ENCODE measurements at places on chromosomes 6 and 20. TPM values are rescaled to one million over a fixed set of nuclear protein-coding genes. Genes with fewer than 3 reads are reported as not detected.

- no peaks in the 10 kb centered on the region for H3K27me3 ChIP-seq
- H3K36me3 ChIP-seq: no peaks in the 10 kb centered on the region
- no peaks in the 10 kb centered on the region for H3K4me1 ChIP-seq
- H3K27ac ChIP-seq: no peak overlapping the region
These were observed 313.2 kb downstream of the NRN1 start for GRCh38 chr6:5693225-5694145.

DNA sequence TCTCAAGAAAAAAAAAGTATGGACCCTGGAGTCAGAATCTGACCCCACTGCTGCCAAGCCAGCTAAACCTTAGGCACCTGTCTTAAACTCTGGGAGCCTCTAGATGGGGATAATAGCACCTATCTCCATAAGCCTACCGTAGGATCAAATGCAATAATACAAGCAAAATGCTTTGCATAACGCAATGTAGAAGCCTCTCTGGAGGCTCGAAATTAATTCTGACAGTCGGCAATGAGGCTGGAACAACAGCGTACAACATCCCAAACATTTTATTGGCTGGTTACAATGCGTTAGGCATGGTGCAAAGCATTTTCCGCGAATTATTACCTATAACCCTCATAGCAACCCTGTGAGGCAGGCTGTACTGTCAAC, 521 bp downstream of the CDK5RAP1 start:
- DNase-seq: no peak
- no peaks in the 10 kb centered on the region for H3K27me3 ChIP-seq
- no peaks in the 10 kb centered on the region for H3K36me3 ChIP-seq

DNA sequence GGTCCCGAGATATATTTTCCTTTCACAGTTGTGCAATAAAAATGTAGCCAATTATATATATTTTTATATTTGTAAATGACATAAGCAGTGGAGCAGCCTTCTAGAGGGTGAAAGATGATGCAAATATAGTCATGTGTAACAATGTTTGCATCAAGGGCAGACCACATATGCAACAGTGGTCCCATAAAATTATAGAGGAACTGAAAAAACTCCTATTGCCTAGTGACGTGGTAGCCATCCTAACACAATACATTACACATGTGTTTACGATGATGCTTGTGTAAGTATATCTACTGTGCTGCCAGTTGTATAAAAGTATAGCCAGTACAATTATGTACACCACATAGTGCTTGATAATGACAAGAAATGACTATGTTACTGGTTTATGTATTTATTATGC, 162.8 kb downstream of the ZFAND3 start:
- no peak overlapping the region for H3K27ac ChIP-seq
- H3K4me1 ChIP-seq: peaks cover 26% of the 10 kb centered on the region
- no peaks in the 10 kb centered on the region for H3K27me3 ChIP-seq
- H3K36me3 ChIP-seq: no peaks in the 10 kb centered on the region
- no peak for DNase-seq
- no peak overlapping the region for H3K4me3 ChIP-seq

- H3K36me3 ChIP-seq: no peaks in the 10 kb centered on the region
- no peaks in the 10 kb centered on the region for H3K4me1 ChIP-seq
- H3K27ac ChIP-seq: no peak overlapping the region
- no peak for DNase-seq
These were observed 113.5 kb upstream of the PHACTR1 start for GRCh38 chr6:12602951-12603672.

GRCh38 chr20:20370094-20370575, 2.2 kb downstream of the INSM1 start:
- no peaks in the 10 kb centered on the region for H3K36me3 ChIP-seq
- no peak for DNase-seq
- H3K27ac ChIP-seq: no peak overlapping the region
- H3K4me3 ChIP-seq: no peak overlapping the region
- peaks cover 32% of the 10 kb centered on the region for H3K27me3 ChIP-seq

DNA sequence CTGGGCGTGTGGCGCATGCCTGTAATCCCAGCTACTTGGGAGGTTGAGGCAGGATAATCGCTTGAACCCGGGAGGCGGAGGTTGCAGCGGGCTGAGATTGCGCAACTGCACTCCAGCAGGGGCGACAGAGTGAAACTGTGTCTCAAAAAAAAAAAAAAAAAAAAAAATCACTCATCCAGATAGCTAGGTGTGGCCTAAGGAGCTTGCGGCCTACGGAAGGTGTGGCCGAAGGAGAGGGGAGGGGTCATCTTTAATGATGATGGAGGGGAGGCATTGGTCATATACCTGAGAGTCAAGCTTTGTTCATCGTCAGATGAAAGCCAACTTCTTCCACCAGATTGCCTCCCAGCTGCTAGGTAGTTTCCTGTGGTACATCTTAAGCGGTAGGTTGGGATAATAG, 801 bp upstream of the PPARD start:
- H3K4me3 ChIP-seq: no peak overlapping the region
- DNase-seq: no peak
- H3K4me1 ChIP-seq: peaks cover 8% of the 10 kb centered on the region
- H3K27me3 ChIP-seq: no peaks in the 10 kb centered on the region
- no peaks in the 10 kb centered on the region for H3K36me3 ChIP-seq
- no peak overlapping the region for H3K27ac ChIP-seq

GRCh38 chr20:57395111-57395966, 4.1 kb downstream of the RBM38 start:
- H3K27me3 ChIP-seq: no peaks in the 10 kb centered on the region
- H3K4me3 ChIP-seq: no peak overlapping the region
- DNase-seq: peak; percentile 33
- peak overlapping the region; percentile 33 for H3K27ac ChIP-seq

GRCh38 chr6:116106146-116106545, 5.5 kb downstream of the NT5DC1 start:
- no peak overlapping the region for H3K27ac ChIP-seq
- peaks cover 19% of the 10 kb centered on the region for H3K4me1 ChIP-seq
- DNase-seq: no peak
- H3K27me3 ChIP-seq: no peaks in the 10 kb centered on the region
- H3K36me3 ChIP-seq: peaks cover 4% of the 10 kb centered on the region
- no peak overlapping the region for H3K4me3 ChIP-seq

- no peaks in the 10 kb centered on the region for H3K27me3 ChIP-seq
- H3K4me1 ChIP-seq: no peaks in the 10 kb centered on the region
- no peaks in the 10 kb centered on the region for H3K36me3 ChIP-seq
- H3K27ac ChIP-seq: no peak overlapping the region
- no peak overlapping the region for H3K4me3 ChIP-seq
- DNase-seq: no peak
These were observed 9.6 kb downstream of the SNX3 start for GRCh38 chr6:108251252-108251651.

DNA sequence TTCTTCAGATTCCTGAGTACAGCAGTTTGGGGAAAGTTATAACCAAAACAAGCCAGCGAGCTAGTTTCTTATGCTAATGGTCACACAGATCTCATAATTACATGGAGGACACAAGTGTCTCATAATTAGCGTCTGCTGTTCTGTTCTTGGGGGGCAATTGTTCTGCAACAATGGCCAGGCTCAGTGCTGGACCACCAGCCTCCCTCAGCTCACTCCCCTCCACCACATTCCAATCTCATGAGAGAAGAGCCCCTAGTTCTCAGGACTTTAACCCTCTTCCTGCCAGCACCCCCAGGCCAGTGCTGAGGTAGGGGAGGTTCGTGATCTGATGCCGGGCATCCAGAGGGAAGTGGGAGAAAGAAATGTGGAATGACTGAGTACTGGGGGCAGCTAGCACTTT, 20.2 kb upstream of the TOX2 start:
- no peak overlapping the region for H3K4me3 ChIP-seq
- no peaks in the 10 kb centered on the region for H3K4me1 ChIP-seq
- H3K27ac ChIP-seq: no peak overlapping the region

DNA sequence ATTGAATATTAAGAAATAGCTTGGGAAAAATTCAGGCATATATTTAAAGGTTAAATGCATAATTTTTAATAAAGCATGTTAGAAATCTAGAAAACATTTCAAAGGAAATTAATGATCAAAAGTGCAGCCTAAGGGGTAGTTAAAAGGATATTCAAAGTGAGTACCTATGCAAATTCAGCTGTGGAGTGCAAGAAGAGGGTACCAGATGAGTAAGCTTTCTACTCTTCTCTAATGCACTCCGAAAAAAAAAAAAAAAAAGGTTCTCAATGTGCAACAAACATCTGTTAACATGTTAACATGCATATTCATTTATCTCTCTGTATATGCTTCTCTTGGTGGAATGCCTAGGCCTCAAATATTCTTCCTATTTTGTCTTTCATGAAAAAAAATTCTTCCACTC, 32.0 kb upstream of the KATNA1 start:
- H3K27me3 ChIP-seq: no peaks in the 10 kb centered on the region
- no peaks in the 10 kb centered on the region for H3K36me3 ChIP-seq
- no peaks in the 10 kb centered on the region for H3K4me1 ChIP-seq
- DNase-seq: no peak
- H3K27ac ChIP-seq: no peak overlapping the region

- no peaks in the 10 kb centered on the region for H3K27me3 ChIP-seq
- DNase-seq: no peak
- no peaks in the 10 kb centered on the region for H3K36me3 ChIP-seq
- H3K27ac ChIP-seq: no peak overlapping the region
- H3K4me1 ChIP-seq: no peaks in the 10 kb centered on the region
- no peak overlapping the region for H3K4me3 ChIP-seq
These were observed 185.8 kb upstream of the RAB32 start for GRCh38 chr6:146357578-146358430.

C4A gene
- total RNA-seq: 63.6 TPM

BMP5 gene
- total RNA-seq: 1.2 TPM

CGA gene
- not detected for total RNA-seq

Measured in pancreas (tissue), 10 donors.